ENCODE measurements at places on chromosomes 2 and 18.

DNA sequence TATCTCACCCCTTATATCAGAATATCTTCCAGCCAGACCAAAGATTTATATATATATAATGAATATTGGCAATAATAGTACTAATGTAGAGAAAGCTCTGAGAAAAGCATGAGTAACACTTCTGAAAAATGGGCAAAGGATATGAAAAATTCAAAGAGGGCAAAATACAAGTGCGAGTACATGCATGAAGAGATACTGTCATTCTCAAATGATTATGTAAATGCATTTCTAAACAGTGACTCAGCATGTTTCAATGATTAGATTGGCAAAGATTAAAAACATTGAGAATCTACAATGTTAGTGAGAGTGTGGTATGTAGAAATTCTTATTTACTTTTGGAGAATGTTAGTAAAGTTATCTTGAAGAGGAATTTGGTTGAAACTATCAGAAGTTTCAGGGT is 118.3 kb upstream of the NEDD4L start:
- no peak for DNase-seq

DNA sequence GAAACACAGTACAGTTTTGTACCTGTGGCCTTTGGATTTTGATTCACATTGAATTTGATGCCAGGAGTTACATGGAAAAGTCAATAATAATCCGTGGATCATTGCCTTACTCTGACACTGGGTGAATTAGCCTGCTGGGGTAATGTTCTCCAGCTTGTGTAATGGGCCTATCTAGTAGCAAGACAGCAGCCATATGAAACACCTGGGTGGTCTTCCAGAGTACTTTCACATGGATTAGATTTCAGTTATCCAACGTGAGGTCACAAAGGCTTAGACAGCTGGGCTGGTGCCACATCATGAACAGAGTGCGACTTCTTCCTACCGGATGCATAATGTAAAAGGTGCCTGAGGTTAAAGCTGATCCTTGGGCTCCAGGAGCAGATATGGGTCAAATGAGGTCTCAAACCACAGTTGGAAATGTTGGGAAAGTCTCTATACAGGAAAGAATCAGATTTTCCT is 486.8 kb downstream of the PARD3B start:
- DNase-seq = no peak

- no peak for DNase-seq
Measured at GRCh38 chr2:234679301-234679740, 182.4 kb upstream of the ARL4C start.

- DNase-seq = no peak
Measured at GRCh38 chr18:76167410-76167809, 327.6 kb downstream of the ZNF516 start.

GRCh38 chr2:201631041-201631440 is 12.3 kb downstream of the TMEM237 start:
- no peak for DNase-seq

- no peak for DNase-seq
Measured at GRCh38 chr2:195622966-195623365, 34.1 kb upstream of the SLC39A10 start.
